Osteocyte (in vitro differentiated cells): ENCODE measurements at places on chromosomes 5 and 9.

DNA sequence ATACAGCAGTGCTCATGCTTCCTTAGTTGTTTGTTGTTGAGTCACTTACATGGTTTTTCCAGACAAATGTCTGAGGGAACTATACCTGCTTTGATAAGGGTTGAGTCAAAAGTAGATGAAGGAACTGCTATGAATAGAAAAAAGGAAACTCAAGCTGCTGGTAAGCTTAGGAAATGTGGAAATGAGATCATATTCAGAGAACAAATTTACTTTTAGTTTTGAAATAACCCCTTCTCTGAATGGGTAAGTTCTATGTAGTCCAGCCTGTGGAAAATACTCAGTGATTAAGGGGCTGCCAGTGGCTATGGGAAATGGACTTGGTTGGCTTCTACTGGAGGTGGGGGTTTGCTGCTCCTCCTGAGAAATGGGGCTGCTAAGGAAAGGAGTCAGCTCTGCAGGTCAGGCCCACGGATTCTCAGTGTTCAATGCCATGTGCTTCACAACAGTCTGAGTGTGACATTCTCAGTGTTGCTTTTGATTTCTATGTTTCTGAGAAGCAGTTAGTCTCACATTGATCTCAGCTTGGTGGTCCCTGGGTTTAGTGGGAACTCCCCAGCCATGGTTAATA, 47.7 kb upstream of the GLRX start:
- H3K4me3 ChIP-seq: no peak overlapping the region
- DNase-seq: no peak
- no peaks in the 10 kb centered on the region for H3K27me3 ChIP-seq
- no peaks in the 10 kb centered on the region for H3K36me3 ChIP-seq

DNA sequence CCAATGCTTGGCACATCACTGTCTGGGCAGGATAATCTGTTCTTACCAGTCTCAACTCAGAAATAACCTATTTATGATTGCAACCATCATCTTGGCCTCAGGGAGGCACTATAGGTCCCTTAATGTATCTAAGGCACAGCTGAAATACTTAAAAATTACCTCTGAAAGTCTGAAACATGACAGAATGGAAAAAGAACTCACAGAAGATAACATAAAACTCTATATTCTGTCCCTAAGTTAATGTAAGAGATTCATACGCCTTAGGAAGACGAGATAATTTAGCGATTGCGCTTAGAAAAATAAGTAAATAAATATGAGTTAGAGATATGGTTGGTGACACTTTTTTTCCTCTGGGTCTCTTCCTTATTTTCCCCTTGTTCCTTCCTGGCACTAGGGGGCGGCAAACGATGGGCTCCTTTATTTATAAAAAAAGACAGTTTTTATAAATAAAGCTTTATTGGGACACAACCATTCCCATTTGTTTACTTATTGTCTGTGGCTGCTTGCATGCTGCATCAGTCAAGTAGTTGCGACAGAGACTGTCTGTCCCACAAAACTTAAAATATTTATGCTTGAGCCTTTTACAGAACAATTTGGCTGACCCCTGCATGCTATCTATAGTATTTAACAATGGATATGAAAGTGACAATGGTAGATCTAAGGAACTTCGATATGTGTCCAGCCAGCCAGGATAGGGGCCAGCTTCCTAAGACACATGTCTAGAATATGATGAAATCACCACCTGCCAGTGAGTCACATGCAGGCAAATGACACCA, 79.6 kb downstream of the PDE4D start:
- peaks cover 5% of the 10 kb centered on the region for H3K4me1 ChIP-seq
- peaks cover 32% of the 10 kb centered on the region for H3K27me3 ChIP-seq
- no peaks in the 10 kb centered on the region for H3K36me3 ChIP-seq
- no peak for DNase-seq
- no peak overlapping the region for H3K4me3 ChIP-seq

- no peak overlapping the region for H3K4me3 ChIP-seq
- H3K4me1 ChIP-seq: no peaks in the 10 kb centered on the region
- no peak for DNase-seq
- H3K36me3 ChIP-seq: no peaks in the 10 kb centered on the region
- H3K27me3 ChIP-seq: peaks cover 57% of the 10 kb centered on the region
- no peak overlapping the region for H3K27ac ChIP-seq
These were observed 5.9 kb upstream of the PRKACG start for GRCh38 chr9:69019808-69020207.

GRCh38 chr9:117074342-117074662, 340.6 kb downstream of the ASTN2 start:
- no peak overlapping the region for H3K4me3 ChIP-seq
- DNase-seq: no peak
- no peaks in the 10 kb centered on the region for H3K4me1 ChIP-seq
- H3K36me3 ChIP-seq: no peaks in the 10 kb centered on the region

GRCh38 chr9:69120380-69121154, 53.5 kb upstream of the TJP2 start:
- peak overlapping the region; percentile 86 for H3K4me3 ChIP-seq
- H3K36me3 ChIP-seq: no peaks in the 10 kb centered on the region
- peaks cover 15% of the 10 kb centered on the region for H3K4me1 ChIP-seq
- DNase-seq: peak; percentile 77
- H3K27ac ChIP-seq: peak overlapping the region; percentile 52
- H3K27me3 ChIP-seq: no peaks in the 10 kb centered on the region

- no peak overlapping the region for H3K4me3 ChIP-seq
- no peaks in the 10 kb centered on the region for H3K27me3 ChIP-seq
- H3K27ac ChIP-seq: no peak overlapping the region
- peaks cover 28% of the 10 kb centered on the region for H3K36me3 ChIP-seq
These were observed 72.5 kb downstream of the PHF2 start for GRCh38 chr9:93648836-93649235.

GRCh38 chr9:82722051-82722450, 340.9 kb downstream of the RASEF start:
- H3K27ac ChIP-seq: no peak overlapping the region
- no peaks in the 10 kb centered on the region for H3K4me1 ChIP-seq
- no peaks in the 10 kb centered on the region for H3K36me3 ChIP-seq
- no peaks in the 10 kb centered on the region for H3K27me3 ChIP-seq

GRCh38 chr5:159101685-159102084, 2.0 kb upstream of the EBF1 start:
- H3K36me3 ChIP-seq: peaks cover 23% of the 10 kb centered on the region
- DNase-seq: no peak
- H3K4me1 ChIP-seq: peaks cover 57% of the 10 kb centered on the region

DNA sequence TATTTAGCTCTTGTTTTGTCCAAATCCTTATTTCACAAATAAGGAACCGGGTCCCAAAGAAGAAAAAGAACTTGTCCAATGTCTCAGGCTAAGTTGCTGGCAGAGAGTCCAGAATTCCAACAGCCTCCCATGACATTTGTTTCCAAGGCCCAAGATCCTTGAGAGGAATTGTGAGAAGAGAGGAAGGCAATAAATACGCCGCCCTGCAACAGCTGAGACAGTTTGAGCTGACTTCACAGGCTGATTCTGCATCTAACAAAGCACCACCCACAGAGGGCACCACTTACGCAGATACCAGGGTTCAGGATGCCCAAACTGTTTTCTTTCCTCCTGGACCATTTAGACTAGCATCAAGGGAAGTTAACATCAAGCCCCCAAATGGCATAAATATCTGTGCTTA, 211.3 kb downstream of the FAM114A2 start:
- no peaks in the 10 kb centered on the region for H3K27me3 ChIP-seq
- no peak for DNase-seq
- peaks cover 39% of the 10 kb centered on the region for H3K4me1 ChIP-seq
- H3K4me3 ChIP-seq: no peak overlapping the region
